Activated T-helper 1 cell treated with anti-CD3 and anti-CD28 coated beads, Interleukin-2, amount 50 U/mL, for 16 hours (primary cell): ENCODE measurements at places on chromosomes 4 and X.

DNA sequence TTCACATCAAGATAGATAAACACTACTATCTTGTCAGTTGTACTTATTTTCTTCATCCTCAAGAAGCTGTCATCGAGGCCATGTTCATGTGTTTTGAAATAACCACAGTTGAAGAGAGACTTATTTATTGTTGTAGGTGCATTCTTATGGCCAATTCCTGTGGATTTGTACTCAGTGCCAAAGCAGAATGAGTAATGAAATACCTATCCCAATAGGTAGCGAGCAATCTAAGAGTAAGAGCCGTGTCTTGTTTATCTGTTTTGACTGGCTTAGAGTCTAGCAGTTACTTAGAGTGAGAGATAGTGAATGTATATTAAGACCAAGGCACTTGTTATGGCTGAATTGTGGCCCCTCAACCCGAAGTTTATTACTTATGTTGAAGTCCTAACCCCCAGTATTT, 631.0 kb upstream of the SPANXN1 start:
- no peak for DNase-seq

- no peak for DNase-seq
Measured at GRCh38 chrX:56804867-56805266, 75.8 kb downstream of the NBDY start.

DNA sequence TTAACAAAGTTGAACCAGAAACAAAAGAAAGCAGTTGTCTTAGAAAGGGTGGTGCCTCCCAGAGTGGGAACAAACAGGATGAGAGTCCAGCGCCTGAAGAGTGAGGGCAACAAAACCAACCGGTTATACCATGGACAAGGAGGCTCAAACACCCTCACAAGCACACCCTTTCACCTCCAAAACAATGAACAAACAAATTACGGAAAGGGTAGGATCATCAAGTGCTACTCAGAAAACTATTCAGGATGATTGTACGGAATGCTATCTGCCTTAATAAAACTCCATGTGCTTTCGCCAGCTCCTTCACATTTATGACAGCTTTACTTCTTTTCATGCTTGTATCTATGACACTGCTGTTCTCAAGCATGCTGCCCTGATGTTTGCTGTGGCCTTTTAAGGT, 26.8 kb downstream of the SLC39A8 start:
- DNase-seq, result no peak

GRCh38 chr4:181647396-181648147, 595.6 kb upstream of the TENM3 start:
- DNase-seq, result no peak

GRCh38 chrX:13009273-13009672, 34.4 kb downstream of the TMSB4X start:
- DNase-seq, result no peak

- DNase-seq, result no peak
Measured at GRCh38 chrX:132444936-132445335, 43.9 kb downstream of the MBNL3 start.

- DNase-seq, result no peak
Measured at GRCh38 chr4:153036931-153037482, 100.9 kb downstream of the FHDC1 start.

DNA sequence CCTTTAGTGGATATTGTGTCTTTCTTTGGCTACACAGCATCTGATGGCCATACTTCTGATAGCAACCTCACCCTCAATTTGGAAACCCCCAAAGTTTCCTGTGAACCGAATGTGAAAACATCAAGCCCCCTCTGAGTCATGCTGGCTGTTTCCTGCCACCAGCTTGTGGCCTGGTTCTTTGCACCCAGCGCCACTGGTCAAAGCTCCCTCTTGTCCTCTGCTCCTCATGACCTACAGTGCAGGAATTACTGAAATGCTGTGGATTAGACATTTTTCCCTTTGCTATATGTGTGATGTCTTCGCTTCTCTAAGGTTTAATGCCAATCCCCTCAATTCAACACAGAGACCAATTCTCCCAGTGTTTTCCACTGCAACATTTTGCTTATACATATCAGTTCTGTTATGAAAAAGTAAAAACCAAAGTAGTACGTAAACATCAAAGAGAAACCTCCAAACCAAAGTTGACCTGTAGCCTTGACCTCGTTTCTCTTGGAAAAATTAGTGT, 224.0 kb upstream of the TENM3 start:
- no peak for DNase-seq

- no peak for DNase-seq
Measured at GRCh38 chr4:128288689-128289106, 1.1 kb upstream of the PGRMC2 start.

DNA sequence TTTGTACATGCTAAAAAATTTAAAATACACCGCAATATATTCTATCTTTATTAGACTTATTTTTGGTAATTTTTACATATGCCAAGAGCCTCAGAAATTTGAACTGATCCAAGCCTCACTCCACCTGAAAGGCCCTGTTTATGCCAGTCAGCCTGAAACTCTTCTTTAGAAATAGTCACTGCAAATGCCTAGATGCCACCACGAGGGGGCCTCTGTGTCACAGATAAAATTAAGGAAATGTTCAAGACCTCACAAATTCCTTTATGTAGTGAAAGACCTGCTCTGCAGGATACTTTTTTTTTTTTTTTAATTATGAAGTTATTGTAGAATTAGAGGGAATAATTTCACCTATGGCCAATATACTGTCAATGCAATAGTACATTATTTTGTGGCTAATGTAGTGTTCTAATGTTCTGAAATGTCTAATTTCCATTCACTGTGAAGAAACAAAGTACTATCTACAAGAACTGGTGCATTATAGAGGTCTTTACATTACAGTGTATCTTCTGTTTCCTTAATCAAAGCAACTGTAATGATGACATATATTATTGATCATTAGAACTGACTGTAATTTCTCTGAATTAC, 69.8 kb downstream of the DTHD1 start:
- peak; percentile 49 for DNase-seq

GRCh38 chrX:49249616-49250015, 14.3 kb downstream of the CCDC22 start:
- no peak for DNase-seq

DNA sequence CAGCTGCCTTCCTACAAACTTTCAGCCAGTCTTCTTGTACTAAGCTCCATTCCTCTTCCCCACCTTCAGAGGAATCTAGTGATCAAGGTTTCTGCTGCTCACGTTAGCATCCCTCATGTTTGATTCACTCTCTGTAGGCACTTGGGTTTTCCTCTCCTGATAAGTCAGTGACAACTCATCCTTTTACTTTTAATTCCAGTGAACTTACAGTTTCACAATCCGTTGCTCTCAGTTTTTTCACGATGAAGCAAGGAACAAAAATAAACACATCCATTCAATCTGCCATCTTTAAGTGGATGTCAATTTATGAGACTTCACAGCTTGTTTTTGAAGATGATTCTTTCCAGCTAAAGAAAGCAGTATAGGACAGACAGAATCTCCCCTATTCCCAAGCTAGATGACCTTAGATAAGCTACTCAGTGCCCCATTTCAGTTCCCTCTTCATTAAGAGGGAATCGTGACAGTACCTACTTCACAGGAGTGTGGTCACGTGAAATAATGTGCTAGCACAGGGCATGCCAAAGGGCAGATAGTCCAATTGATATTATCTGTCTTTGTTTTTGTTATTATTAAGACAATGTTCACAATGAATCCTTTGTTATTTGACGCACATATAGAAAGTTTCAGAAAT, 234.3 kb downstream of the PALLD start:
- DNase-seq, result no peak

DNA sequence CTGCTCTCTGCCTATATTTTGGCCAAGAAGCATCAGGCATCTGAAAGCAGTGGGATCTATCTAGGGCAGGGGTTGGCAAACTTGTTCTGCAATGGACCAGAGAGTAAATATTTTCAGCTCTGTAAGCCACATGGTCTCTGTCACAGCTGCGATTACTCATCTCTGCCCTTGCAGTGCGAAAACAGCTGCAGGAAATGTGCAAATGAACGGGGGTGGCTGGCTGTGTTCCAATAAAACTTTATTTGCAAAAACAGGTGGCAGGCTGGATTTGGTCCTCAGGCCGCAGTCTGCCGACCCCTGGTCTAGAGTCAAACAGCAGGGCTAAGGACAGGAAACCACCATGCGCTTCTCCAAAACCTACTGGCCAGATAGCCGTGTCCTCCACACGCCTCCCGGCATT, 48.6 kb downstream of the ACOX3 start:
- no peak for DNase-seq

DNA sequence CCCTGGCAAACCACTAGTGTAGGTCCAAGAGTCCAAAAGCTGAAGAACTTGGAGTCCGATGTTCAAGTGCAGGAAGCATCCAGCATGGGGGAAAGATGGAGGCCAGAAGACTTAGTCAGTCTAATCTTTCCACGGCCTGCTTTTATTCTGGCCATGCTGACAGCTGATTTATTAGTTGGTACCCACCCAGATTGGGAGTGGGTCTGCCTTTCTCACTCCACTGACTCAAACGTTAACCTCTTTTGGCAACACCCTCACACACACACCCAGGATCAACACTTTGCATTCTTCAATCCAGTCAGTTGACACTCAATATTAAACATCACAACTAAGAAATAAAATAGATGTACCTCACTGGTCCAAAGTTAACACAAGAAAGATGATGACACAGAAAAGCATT, 134.8 kb upstream of the GABRA2 start:
- DNase-seq, result no peak

- DNase-seq, result no peak
Measured at GRCh38 chr4:11894977-11895376, 466.3 kb upstream of the HS3ST1 start.

DNA sequence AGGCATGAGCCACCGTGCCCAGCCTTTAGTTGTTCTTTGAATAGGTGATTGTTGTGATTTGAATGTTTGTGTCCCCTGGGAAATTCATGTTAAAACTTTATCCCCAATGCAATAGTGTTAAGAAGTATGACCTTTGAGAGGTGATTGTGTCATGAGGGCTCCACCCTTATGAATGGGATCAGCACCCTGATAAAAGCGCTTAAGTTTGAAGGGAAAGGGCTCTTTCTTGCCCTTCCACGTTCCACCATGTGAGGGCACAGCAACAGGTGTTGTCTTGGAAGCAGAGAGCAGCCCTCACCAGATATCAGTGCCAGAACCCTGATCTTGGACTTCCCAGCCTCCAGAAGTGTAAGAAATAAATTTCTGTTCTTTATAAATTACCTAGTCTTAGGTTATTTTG, 33.7 kb upstream of the RP2 start:
- DNase-seq, result no peak

DNA sequence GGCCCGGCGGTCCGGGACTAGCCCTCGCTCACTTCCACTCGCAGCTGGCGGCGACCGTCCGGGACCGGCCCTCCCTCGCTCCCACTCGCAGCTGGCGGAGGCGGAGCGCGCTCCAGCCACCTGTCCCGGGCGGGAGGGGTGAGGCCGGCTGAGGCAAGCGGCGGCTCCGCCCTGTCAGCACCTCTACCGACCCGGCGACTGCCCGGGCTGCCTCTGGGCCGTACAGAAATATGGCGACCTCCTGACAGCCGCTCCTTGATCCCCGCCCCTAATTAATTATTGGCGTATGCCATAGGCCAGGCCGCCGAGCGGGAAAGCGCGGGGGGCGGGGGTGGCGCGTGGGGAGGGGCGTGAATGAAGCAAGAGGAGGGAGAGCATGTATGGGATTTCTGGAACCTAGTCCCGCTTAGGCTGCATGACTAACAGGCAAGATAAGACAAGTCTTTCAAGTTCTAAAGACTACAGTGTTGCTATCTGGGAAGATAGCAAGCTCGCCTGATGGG, at the start of gene MORC4:
Gene MORC4 (minus strand): TSS at position 200 of the 503 bp plus-strand sequence. CDS start 243 bp downstream, outside the sequence.
- peak; percentile 12 for DNase-seq

GRCh38 chr4:141102367-141102766, 30.9 kb downstream of the RNF150 start:
- no peak for DNase-seq

GRCh38 chrX:57445076-57445475, 146.7 kb upstream of the ZXDB start:
- DNase-seq, result no peak

GRCh38 chr4:138978600-138978999, 37.0 kb upstream of the NOCT start:
- DNase-seq, result no peak

GRCh38 chr4:94519019-94519418, 67.3 kb downstream of the PDLIM5 start:
- no peak for DNase-seq

GRCh38 chr4:27861381-27861787, 1000.7 kb downstream of the STIM2 start:
- DNase-seq, result no peak

DNA sequence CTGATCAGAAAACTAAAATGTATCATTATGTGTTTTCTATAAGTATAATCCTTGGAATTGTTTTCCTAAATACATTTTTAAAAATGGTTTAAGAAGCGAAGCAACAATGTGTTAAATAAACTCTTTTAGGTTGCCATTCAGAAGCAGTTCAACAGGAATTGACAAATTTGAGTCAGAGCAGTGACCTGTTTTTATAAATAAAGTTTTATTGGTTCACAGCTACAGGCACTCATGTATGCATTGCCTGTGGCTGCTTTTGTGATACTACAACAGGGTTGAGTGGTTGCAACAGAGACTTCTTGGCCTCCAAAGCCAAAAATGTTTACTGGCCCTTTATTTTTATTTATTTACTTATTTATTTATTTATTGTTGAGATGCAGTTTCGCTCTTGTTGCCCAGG, 99.5 kb downstream of the FRMPD4 start:
- no peak for DNase-seq

- DNase-seq, result no peak
Measured at GRCh38 chr4:14415146-14415545, 587.1 kb upstream of the CPEB2 start.
